Activated effector memory CD4-positive, alpha-beta T cell treated with Interleukin-2 at 50 U/mL for 16 hours (primary cell): ENCODE measurements at places on chromosomes 2 and 18.

DNA sequence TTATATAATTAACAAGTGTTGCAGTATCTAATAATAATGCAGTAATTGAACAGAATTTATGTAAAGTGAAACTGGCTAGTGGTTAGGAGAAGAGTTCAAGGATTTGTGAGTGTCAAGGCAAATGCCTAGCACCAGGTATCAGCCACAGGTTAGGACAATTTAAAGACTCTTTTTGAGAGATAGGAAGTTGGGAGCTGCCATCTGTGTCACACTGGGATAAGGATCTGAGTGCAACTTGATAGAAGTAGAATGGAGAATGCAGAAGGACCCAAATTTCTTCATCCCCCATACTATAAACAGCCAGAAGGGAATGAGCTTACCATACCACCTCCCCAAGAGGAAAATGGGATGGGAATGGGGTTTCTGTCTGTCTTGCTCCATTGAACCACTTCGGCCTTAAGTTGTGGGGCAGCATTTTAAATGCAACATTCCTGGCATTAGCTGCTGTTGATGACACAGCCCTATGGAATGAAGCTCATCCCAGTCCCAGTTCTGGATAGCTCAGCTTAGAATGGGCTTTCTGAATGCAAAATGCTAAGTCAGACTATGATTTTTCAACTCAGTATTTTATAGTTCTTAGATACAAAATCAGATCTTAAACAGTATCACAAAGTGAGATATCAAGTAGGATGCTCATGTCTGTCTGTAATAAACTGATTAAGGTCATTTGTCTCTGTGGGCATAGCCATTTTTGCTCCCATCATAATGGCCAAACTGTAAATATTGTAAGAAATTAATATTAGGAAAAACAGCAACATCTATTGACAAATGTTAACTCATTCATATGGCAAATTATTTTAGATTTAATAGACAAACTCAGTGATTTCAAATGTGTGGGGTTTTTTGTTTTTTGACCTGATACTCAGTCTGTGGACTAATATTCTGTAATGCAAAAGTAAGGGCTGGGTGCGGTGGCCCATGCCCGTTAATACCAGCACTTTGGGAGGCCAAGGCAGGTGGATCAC, 44.0 kb downstream of the GPR155 start:
- DNase-seq = no peak

DNA sequence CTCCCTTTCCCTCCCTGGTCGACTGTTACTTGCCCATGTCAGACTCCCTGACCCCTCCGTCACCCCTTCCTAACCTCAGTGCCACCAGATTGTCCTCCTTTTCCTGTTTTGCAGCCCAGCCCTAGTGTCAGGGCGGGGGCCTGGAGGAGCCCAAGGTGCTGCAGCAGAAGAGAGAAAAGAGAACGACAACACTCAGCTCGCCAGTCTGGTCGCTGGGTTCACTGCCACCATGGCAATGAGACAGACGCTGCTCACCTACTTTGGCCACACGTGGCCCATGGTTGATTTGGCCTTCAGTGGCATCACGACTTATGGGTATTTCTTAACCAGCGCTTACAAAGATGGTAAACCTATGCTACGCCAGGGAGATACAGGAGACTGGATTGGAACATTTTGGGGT, 108.4 kb upstream of the RMDN2 start:
- DNase-seq = no peak

DNA sequence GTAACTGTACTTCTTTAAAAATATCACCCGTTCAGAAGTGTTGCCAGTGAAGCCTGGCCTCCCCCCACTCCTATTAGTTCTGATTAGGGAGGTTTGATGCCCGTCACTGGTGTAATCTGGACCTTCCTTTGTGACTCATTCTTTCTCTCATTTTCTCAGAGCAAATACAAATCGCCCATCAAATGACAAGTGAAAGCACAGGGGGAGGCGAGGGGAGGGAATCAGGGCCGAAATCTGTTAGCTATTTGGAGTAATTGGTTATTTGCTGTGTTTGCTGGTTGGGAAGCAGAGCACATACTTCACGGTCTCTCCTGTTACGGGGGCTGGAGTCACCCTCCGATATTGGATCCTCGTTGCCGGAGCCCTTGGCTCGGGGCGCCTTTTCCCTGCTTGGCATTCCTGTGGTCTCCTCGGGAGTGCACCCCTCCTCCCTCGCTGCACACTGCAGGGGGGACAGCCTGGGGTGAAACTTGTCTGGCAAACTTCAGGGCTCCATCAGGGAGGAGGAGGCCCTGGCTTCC, 178.1 kb downstream of the DYSF start:
- DNase-seq = no peak

GRCh38 chr18:75161256-75162028, 47.5 kb downstream of the PTGR3 start:
- peak; percentile 3 for DNase-seq

DNA sequence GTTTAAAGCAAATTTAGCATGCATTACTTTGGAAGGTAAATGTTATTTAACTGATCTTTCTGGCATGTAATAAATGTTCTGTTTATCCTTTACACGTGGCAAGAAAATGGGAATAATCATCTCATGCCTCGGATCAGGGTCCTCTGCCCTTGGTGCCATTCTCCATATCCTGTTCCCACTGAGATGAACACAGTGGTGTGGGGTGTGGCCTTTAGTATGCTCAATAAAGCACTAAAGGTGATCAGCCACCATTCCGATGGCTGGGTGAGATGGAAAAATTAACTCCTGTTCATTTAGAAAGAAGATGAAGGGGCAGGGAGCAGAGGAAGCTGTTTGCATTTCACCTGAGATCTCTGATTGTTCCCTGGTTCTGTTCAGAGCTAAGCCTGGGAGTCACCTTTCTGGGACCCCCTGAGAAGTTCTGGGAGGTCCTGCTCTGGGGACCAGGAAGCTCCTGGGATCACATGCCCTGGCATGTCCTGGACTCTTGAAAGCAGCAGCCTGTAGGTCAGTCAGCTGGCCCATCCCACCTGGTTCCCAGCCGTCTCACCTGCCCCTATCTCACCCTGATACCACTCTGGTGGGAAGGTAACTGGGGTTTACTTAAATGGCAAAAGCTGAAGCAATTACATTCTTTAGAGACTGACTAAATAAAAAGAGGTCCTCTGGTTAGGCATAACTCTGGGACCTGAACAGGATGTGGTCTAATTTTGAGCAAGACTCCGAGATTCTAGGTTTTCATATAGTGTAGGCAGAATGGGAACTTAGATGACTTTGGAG, 288.9 kb upstream of the EPAS1 start:
- no peak for DNase-seq

DNA sequence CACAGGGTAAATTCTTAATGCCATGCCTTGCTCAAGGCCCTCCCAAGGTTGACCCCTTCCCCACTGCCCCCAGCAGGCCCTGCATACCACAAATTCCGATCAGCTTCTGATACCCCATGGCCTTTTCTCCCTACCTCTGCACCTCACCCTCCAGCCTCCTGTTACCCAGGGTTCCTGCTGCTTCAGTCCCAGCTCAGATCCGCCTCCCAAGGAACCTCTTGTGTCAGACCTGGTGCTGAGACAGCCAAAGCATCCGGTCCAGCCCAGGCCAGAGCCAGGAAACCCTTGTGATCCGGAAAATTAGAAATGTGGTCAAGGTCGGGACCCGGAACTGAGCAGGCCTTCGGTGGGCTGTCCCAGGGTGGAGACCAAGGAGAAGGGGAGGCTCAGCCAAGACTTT, 231.3 kb downstream of the BCL2 start:
- DNase-seq = no peak

GRCh38 chr2:222058819-222059445, 239.9 kb downstream of the PAX3 start:
- no peak for DNase-seq

GRCh38 chr2:10300328-10300920, 2.3 kb upstream of the HPCAL1 start:
- DNase-seq = no peak

DNA sequence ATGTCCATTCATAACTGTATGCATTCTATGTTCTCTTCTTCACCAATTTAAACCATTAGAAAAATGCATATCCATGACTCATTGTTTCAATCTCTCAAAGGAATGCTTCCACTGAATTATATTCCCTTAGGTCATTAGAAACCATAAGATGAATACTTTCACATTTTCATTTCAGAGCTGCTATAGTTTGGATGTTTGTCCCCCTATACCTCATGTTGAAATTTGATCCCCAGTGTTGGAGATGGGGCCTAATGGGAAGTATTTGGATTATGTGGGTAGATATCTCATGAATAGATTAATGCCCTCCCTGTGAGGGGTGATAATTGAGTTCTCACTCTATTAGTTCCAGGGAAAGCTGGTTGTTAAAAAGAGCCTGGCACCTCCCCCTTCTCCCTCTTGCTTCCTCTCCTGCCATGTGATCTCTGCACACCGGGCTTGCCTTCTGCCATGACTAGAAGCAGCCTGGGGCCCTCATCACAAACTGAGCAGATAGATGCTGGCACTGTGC, 35.7 kb downstream of the THUMPD2 start:
- no peak for DNase-seq

DNA sequence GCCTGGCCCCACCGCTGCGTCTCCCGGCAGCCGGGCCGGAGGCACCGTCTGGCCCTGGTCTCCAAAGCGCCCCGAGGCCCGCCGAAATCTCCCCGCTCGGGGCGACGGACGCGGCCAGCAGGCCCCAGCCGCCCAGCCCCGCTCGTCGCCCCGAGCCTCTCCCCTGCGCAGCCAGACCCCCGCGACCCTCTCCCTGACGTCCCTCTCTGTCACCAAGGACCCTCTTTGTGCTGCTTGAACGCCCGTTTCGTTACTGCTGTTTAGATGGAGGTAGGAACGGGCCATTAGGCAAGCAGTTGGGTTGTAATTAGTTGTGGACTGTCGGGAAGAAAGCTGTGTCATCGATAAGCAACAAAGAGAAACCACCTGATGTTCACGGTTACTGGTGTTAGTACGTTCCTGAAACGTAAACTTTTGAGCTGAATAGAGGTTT, 686 bp downstream of the UBXN4 start:
- DNase-seq = no peak
